Activated naive CD8-positive, alpha-beta T cell treated with anti-CD3 and anti-CD28 coated beads for 36 hours (primary cell): ENCODE measurements at places on chromosomes 7 and 10.

DNA sequence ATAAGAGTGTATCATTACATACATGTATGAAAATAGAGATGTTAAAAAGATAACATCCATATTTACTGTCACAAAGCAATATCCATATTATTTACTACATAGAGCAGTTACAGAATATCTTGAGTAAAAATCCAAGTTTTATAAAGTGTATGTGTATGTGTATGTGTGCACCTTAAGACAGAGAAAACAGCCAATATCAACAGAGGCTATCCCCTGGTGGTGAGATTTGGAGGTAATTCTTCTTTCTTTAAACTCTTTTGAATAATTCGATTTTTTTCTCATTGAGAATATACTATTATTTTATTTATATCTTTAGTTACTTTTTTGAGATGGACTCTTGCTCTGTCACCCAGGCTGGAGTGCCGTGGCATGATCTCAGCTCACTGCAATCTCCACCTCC lies 18.4 kb downstream of the TRDMT1 start:
- DNase-seq, result no peak

GRCh38 chr7:80661729-80662128 lies 23.3 kb downstream of the CD36 start:
- no peak for DNase-seq

GRCh38 chr10:95208702-95209391 lies 14.8 kb downstream of the ACSM6 start:
- DNase-seq, result no peak

GRCh38 chr7:50684011-50684712 lies 98.5 kb downstream of the GRB10 start:
- no peak for DNase-seq

- DNase-seq, result no peak
Measured at GRCh38 chr7:28419716-28420115, 7.4 kb downstream of the CREB5 start.

- DNase-seq, result peak; percentile 57
Measured at GRCh38 chr7:129779602-129780256, 168.2 kb downstream of the NRF1 start.

- no peak for DNase-seq
Measured at GRCh38 chr10:51266496-51266895, 192.2 kb downstream of the PRKG1 start.
